ENCODE measurements at places on chromosomes 5 and 9. TPM values are rescaled to one million over a fixed set of nuclear protein-coding genes. Genes with fewer than 3 reads are reported as not detected.

Gene IL3
- not detected for polyA plus RNA-seq

Gene PROP1
- polyA plus RNA-seq: not detected

GRCh38 chr9:8365029-8365428 is 565.5 kb upstream of the DMAC1 start:
- DNase-seq: no peak

Gene KLHL9
- polyA plus RNA-seq: 28.8 TPM

DNA sequence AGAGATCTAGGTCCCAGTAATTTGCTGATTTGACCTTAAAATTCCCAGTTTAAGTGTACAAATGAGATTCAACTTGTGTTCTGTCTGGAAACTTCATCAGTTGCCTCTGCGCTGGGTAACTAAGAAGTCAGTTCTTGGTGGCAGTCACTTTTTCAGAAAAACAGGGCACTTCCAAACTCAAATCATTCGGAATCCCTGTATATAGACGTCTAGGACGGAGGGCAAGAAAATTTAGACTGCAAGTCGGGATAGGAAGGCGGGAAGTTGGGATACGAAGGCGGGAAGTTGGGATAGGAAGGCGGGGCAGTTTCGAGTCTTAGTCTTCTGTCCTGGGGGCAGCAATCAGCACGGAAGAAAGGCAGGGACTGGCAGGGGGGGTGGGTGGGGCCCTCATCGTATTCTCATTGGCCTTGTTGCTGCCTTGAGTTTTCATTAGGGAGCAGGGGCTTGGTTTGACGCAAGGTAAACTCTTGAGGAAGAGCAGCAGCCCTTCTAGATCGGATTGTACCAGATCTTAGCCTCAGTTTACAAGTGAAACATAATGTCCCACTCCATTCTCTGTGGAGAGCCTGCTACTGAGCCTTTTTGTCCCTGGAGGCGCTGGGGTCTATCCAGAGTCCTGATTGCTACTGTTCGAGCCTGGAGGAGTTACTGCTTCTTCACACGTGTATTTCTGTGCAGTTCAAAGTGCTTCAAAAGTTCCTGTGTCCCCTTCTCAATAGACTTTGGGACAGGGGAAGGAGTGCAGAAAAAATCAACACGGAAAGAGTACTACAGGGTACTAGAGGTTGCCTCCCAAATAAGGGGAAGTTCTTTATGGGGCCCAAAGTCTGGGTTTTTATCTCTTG is 2.7 kb upstream of the PURA start:
- DNase-seq: peak; percentile 17

Gene FRMD3
- polyA plus RNA-seq: 0.28 TPM

Gene ZNF474
- polyA plus RNA-seq: 0.23 TPM

- DNase-seq: no peak
Observed at GRCh38 chr5:127518319-127518621, 830 bp downstream of the PRRC1 start.

Gene COL23A1
- polyA plus RNA-seq: not detected

DNA sequence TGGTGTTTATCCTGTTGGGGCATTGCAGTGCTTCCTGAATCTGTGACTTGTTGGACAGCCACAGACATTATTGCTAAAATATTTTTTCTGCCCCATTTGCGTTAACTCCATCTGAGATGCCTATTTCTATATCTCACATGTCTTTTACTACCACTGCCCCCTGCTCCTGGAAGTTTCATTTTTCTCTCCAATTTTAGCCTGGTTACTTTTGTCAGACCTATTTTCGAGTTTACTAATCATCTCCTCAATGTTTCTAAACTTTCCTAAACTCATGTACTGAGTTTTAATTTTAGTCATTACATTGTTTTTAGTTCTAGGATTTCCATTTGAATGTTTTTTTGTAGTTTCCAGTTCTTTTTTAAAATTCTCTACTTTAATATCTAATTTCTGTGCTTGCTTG is 17.6 kb downstream of the HAPLN1 start:
- no peak for DNase-seq

- peak; percentile 63 for DNase-seq
Observed at GRCh38 chr5:81749561-81750307, 1.2 kb downstream of the SSBP2 start.

Gene RASEF
- polyA plus RNA-seq: not detected

DNA sequence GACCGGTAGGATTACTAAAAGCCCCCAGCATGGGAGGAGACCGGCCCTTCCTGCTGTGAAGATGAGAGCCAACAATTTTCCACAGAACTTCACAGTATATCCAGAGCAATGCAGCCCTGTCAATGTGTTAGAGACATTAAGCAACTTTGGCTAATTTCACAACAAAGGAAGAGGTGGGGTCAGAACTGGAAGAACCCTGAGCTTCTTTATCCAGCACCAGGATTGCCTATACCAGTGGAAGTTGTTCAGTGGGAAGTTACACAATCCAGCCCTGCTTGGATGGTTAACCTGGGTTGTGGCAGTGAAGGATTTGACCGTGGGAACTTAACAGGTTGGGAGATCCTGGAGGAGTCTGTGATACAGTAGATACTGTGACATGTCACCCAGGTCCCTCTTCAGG is 197.0 kb downstream of the FBN2 start:
- DNase-seq: peak; percentile 24

Gene TAF7
- polyA plus RNA-seq: 104 TPM

DNA sequence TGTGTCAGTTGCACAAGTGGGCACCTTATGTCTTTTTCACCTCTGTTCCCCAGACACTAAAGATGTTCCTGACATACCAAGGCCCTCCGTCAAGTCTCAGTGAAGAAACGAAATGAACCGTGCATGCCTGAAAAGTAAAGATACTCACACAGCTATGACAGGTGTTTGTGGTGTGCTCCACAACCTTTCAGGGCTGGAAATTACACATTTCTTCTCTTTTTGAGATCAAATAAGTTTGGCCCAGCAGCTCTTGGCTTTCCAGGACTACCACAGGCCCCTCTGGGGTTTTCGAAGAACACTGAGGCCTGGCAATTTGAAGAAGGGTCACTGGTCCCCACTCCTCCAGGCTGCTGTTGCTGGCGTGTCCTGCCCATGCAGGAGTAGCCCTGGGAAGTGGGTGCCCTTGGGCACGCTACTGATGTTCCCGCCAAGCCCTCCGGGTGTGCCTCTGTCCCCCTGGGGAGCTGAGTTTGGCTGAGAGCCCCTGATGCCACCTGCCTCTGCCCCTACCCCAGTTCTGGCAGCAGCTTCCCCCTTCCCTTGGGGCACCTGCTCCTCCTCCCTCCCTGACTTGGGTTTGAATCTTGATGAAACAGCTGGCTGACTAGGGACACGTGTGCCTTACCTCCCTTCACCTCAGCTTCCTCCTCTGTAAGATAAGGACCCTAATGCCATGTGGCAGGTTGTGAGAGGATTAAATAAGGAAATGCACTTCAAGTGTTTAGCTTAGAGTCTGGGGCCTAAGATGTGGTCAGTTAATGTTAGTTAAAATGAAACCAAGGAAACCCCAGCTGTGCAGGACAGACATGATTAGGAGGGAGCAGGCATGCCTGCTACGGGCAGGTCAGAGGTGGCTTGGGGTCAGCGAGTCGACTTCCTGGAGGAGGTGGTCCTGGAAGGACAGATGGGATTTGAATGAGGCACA is 49.1 kb upstream of the GADD45G start:
- DNase-seq: no peak

DNA sequence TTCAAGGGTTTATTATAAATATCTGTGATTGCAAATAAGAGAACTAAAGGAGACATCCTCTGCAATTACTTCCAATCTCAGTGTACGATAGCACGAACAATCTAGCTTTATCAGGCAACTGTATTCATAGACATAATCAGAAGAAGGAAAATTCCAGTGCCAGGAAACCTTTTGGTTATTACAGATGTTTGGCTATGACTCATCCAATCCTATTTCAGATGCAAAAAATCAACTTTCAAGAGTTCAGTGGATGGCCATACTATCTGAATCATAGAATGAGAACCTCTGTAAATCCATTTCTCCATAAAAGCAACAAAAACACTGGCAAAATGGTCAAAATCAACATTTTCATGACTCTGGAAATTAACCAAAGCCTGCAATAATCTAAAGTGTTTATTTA is 37.9 kb downstream of the GAS1 start:
- DNase-seq: peak; percentile 73

GRCh38 chr9:124590889-124591641 is 83.9 kb upstream of the NR5A1 start:
- no peak for DNase-seq

Measured in GM23248 (cell line).